Activated T-cell treated with anti-CD3 and anti-CD28 coated beads, Interleukin-2, amount 50 U/mL, for 4 hours (primary cell): ENCODE measurements at places on chromosomes 5 and 9. TPM values are rescaled to one million over a fixed set of nuclear protein-coding genes. Genes with fewer than 3 reads are reported as not detected.

DNA sequence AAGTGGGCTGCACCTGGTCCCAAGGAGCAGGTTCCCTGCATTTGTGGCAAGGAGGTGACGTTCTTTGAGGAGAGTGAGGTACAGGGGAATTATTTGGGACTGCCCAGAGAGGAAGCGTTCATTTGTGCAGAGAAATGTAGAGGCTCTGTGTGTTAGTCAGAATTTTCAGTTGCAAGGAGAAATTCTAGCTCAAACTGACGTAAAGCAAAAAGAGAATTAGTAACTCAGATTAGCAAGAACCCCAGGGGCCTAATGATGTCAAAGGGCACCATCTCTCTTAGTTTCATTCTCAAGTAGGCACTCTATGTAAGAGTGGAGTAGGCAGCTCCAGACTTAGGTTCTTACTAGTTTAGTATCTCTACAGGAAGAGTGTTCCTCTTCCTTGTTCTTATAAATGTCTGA, 2.4 kb upstream of the TXN start:
- no peak for DNase-seq

DNA sequence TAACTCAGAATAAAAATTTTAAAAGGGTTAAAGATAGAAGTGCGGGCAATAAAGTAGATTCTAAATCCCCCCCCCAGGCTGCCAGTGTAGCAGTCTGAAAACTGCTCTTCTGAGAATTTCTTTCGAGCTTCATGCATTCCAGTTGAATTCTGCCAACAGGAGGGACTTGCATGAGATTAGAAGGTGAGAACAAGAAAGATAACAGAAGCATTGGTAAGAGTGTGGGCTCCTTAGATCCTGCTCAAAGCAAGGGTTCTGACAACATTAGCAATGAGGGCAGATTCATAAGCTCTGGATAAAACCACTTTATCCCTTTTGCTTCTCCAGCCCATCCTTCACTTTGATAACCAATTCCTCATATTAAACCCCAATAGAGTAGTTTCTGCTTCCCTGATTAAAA, 235.9 kb upstream of the CDH6 start:
- no peak for DNase-seq

Gene CRHBP
- total RNA-seq: not detected

DNA sequence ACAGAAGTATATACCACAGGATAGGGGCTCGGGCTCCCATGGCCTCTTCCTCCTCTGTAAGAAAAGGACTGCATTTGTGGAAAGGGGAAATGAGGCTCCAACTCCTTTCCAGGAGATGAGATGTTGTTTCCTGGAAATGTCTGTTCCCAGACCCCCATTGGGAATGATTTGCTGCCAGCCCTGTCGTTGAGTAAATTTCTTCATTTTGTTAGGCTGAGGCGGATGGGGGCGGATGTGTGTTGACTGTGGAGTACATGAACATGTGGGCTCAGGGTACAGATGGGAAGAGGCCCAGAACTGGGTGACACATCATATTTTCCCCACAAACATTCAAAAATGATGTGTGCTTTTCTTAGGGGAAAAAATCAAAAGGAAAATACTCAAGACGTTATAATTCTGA, 28.8 kb upstream of the TNFAIP8 start:
- DNase-seq: peak; percentile 51

Gene HTR4
- total RNA-seq: not detected

DNA sequence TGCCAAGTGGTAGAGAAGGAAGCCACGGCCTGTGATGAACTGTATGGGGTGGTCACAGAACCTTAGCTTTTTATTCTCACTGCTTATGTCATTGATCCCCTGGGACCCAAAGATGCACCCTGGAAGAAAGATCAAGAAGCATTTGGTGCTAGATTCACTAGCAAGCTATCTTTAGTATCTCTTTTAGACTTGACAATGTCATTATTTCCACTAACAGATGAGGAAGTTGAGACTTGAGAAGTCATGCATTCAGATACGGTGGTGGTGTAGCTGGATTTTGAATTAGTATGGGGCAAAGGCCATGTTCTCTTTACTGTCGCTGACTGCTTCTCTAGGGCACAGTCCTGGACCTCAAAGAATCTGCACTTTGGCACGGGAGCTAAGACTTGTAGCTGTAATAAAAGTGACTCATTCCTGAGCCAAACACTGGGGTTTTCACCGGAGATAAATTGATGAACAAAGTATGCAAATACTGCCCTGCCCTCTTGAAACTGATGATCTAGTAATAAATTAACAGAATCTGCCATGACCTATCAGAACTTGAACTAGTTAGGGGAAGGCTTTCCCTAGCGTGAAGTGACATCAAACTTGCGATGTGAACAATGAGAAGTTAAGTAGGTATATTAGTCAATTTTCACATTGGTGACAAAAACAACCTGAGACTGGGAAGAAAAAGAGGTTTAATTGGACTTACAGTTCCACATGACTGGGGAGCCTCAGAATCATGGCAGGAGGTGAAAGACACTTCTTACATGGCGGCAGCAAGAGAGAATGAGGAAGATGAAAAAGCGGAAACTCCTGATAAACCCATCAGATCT, 5.4 kb downstream of the GDA start:
- DNase-seq: no peak

Gene OTP
- total RNA-seq: not detected

DNA sequence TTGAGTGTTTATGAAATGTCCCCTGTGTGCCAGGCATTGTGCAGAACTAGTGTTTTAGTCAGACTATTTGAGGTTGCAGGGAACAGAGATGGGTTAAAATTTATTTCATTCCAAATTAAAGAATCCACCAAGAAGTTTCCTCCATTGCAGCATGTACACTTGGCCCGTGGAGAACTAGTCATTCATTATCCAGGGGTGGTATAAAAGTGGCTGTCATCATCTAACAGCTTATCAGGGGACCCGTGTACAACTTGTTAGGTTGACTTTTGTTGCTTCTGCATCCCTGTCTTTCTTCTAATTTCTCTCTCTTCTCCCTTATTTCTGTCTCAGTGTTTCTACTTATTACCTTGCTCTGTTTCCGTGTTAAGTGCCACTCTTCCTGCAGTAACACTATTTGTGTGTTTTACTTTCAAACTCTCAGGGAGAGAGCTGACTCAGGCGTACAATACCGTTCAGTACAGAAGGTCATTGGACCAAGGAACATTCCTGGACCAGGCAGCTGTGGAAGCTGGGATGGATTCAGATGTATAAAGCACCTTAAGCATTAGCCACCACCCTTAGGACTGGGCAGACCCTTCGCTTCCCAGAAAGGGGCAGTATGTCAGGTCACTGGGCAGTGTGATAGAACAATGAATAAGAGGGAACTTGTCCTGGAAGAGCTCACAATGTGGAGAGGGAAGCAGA, 36.1 kb downstream of the MAP3K1 start:
- DNase-seq: no peak

Gene TOMM5
- total RNA-seq: 235 TPM
